Activated CD4-positive, alpha-beta T cell treated with anti-CD3 and anti-CD28 coated beads for 36 hours (primary cell): ENCODE measurements at places on chromosomes 1 and 21. TPM values are rescaled to one million over a fixed set of nuclear protein-coding genes. Genes with fewer than 3 reads are reported as not detected.

FAM110D gene
- not detected for total RNA-seq

KRTAP24-1 gene
- total RNA-seq, result not detected

CD48 gene
- 180 TPM for total RNA-seq

PIP5K1A gene
- 85.1 TPM for total RNA-seq

RNF2 gene
- 23.6 TPM for total RNA-seq

SLC2A5 gene
- total RNA-seq, result not detected

CFHR1 gene
- total RNA-seq, result not detected
